Caudate nucleus (tissue), 63 donors: ENCODE measurements at places on chromosomes 2 and 18.

DNA sequence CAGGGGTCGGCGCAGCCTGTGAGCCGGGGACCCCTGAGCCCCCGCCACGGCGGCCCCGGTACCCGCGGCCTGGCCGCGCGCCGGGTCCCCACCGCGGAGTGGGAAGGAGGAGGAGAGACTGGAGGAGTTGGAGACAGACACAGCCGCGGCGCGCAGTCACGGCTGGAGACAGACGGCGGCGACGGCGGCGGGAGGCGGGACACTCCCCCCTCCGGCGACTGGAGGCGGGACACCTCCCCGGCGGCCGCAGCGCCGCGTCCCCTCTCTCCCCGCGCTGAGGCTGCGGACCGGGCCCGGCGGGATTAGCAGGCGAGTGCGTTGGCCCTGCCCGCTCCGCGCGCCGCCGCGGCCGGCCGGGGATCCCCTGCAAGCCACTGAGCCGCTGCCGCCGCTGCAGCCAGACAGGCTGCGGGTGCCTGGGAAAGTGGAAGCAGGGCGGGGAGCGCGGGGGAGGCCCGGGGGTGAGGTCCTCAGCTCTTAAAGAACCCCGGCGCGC lies 1.0 kb upstream of the LDLRAD4 start:
- peak; percentile 70 for DNase-seq

- DNase-seq, result no peak
Observed at GRCh38 chr2:167294776-167295140, 406.5 kb downstream of the XIRP2 start.

DNA sequence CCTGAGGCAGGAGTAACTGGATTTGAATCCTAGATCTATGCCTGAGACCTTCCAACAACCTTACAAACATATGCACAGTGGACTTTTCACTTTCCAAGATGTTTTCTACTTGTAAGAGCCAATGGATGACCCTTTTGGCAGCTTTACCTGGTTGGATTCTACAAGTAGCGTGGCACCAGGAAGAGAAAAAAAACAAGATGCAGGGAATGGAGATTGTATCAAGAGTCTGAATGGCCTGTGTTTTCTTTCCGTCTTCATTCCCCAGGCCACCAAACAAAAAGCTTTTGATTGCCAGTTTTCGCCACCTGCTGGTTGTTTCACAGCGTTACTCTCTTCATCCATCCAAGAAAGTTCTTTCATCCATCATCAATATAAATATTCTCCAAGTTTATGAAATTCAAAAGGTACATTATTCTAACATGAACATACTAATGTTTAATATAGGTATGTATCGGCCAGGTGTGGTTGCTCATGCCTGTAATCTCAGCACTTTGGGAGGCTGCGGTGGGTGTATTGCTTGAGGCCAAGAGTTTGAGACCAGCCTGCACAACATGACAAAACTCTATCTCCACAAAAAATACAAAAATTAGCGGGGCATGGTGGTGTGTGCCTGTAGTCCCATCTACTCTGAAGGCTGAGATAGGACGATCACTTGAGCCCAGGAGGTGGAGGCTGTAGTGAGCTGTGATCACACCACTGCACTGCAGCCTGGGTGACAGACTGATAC lies 3.5 kb upstream of the BCL2 start:
- DNase-seq, result peak; percentile 55

GRCh38 chr18:5431836-5432575 lies 111.8 kb downstream of the EPB41L3 start:
- no peak for DNase-seq

- DNase-seq, result no peak
Observed at GRCh38 chr2:109436610-109437225, 177.0 kb downstream of the SEPTIN10 start.

DNA sequence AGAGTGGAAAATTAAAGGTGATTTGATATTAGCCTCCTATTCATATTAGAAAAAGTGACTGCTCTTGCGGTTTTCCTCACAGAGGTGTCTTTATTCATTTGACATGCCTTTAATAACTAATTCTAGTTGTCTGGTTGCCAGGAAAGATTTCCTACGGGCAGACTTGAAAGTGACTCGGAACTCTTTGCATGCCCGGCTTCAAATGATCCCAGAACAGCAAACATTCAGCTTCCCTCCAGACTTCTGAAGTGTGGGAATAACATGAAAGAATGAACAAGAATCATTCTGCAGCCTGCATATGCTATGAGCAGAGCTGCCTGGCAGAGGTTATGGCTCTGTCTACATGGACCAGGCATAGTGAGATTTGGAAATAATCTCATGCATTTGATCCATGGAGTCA lies 89.6 kb upstream of the PKDCC start:
- no peak for DNase-seq

GRCh38 chr18:68150961-68151360 lies 563.9 kb downstream of the TMX3 start:
- no peak for DNase-seq

- no peak for DNase-seq
Observed at GRCh38 chr2:70450641-70451250, 102.9 kb downstream of the TGFA start.

- no peak for DNase-seq
Observed at GRCh38 chr18:78683191-78684010, 296.2 kb upstream of the SALL3 start.

DNA sequence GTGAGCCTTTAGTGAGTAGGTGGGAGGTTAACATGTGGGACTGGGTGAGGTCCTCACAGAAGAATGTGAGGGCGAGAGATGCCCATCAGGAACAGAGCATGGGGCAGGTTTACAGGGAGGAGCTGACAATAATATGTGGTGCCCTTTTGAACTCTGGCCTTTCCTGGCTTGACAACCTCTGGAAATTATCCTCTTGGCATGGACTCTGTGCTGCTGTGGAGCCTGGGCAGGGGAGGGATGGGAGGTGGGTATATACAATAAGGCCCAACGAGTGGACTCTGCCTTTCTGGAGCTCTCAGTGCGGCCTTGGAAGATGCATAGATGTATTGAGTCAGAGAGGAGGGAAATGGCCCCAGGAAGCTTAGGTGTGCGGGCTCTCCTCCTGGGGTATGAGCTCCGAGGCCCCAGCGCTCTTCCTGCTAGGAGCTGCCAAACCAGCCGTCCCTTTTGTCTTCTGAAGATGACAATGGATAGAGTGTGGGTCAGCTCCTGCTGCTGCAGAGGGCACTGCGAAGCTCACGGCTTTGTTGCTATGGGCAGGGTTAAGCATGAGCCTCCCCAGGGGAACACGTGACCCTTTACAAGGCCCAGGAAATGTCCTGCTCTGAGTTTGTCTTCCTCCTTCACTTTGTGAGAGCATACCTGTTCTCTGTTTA lies 8.7 kb upstream of the PSD4 start:
- no peak for DNase-seq

DNA sequence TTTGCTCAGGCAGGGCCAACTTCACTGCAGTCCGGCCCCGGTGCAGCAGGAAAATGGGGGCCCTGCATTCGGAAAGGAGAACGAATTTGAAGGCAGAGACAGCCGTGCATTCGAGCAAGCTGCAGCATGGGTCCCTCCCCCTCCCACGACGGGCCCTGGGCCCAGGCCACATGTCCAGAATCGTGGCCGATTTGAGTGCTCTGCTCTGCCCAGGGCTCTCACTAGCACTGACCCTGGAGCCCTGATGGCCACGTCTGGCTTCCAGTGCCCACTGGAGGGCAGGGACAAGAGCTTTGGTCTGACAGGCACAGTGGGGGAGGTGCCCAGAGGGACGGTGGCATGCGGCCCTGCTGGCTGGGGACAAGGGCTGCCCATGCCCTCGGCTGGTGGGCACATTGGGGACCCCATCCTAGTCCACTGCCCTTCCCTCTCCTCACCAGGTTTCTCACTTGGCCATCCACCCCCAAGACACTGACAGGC lies 14.4 kb upstream of the KLHL30 start:
- DNase-seq, result no peak

GRCh38 chr2:124476291-124476690 lies 451.2 kb downstream of the CNTNAP5 start:
- DNase-seq, result no peak

DNA sequence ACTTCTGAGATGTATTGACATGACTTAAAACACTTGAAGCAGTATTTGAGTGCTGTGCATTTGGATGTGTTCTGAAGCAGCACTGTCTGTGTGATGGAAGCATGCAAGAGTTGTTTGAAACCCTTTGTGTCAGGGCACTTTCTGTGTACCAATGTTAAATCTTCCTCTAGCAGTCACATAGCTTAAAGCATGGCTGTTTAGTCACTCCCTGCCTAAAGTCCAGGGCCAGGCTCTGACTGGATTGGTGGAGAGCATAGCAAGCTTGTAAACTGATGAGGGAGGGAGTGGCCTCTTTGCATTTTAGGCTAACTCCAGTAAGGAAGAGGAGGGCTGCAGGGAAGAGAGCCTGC lies 73.5 kb downstream of the MYO1B start:
- no peak for DNase-seq

GRCh38 chr2:152221839-152222238 lies 46.3 kb upstream of the STAM2 start:
- DNase-seq, result no peak

DNA sequence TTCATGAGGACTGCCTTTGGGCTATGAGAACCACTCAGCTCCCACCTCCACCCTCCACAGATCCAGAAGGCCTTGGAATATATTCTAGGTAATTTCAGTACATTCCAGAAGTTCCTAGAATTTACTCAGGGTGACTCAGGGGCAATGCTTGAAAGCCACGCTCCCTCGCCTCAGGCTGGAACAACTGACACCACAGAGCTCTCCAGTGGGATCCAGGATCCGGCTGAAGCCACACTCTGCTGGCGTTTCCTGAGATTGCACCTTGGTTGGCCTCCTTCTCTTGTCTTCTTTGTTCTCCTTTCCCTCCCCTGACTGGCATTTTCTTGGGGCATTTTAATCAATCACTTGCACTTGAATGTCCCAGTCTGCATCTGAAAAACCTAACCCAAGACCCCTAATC lies 92.6 kb upstream of the KCNE4 start:
- no peak for DNase-seq

DNA sequence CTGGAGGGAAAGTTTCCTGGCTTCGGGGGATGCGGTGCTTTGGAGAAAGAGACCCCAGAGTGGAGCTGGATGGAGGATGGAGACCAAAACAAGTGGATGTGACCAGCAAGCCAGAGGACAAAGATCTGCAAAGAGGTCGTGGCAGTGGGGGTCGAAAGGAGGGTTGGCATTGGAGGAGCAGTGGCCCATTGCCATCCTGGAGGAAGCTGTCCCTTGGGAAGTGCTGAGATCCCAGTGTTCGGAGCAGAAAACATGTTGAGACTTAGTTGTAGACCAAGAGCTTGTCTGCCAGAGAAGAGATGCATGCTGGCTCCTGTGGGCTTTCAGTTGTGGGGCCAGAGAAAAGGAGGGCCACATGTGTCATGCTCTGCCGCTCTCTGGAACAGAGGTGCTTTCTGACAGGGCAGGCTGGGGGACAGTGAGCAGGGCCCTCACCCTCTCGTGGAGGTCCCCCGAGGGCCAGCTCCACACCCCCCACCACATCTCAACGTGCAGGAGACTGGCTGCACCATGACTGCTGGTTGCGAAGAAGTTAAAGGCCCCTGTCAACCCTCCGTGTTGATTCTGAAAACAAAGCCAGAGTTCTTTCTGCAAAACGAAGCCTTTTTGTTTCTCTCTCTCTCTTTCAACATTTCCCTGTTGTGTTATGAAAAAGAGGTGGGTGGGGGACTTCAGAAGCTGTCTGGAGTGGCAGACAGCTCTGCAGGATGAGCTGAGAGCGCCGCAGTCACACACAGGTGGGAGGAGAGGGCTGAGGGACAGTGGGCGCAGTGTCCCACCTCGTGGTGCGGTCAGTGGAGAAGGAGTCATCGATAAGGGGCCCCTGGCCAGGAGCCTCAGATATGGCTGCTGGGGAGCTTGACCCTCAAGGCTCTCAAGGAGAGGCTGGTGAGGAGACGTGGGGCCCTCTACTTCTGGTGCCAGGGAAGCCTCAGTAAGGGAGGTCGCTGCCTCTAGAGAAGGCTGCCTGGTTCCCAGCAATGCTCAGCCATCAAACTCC lies 77.6 kb upstream of the BCL2L11 start:
- DNase-seq, result no peak

DNA sequence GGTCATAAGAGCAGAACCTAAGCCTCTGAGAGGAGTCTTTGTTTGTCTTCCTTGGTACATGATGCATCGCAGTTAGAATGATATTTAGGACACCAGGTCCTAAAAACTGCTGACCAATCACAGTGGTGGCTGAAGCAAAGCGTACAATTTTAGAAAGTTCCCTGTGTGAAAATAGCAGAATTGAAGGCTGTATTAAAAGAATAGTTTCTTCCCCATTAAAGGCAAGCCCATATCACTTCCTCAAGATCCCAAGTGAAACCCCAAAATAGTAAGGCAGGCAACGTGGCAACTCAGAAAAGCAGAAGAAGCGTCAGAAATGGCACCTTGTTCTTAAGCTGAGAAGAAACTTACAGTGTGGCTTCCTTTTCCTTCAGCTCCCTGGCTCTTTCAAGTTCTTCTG lies 154.8 kb upstream of the PGAP1 start:
- no peak for DNase-seq

- DNase-seq, result no peak
Observed at GRCh38 chr2:41707790-41708451, 339.9 kb upstream of the PKDCC start.

DNA sequence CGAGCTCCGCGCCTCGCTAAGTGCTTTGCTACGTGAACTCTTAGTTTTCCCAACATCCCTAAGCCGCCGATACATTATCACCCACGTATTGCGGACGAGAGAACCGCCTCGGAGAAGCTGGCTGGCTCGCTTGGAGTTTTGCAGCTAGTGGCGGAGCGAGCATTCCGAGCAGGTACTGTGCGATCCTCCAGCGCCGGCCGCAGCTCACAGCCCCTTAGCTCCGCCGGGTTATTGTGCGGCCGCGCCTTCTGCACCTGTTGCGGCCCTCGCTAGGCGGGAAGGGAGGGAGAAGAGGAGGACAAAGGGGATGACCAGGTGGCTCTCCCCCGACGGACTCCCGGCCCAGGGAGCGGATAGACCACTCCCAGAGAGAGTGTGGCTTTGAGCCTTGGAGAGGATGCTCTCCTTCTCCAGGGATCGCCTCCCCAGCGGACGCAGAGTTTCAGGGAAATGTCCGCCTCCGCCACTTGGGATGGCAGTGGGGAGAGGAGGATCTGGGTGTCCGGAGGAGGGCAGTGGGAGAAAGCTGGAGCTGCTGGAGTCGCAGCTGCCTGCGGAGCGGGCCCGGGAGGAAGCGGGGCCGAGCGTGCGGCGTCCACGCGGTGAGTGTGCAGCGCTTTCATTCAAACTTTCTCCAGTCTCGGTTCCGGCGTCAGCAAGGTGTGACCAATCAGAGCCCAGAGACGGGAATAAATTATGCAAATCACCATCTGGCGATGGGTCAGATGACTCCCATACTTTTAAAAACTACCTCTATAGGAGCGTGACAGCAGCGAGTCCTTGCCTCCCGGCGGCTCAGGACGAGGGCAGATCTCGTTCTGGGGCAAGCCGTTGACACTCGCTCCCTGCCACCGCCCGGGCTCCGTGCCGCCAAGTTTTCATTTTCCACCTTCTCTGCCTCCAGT lies at the start of gene LIPG:
LIPG (plus strand) TSS at position 769 of the 905 bp plus-strand sequence. CDS start 252 bp downstream, outside the sequence.
- no peak for DNase-seq

DNA sequence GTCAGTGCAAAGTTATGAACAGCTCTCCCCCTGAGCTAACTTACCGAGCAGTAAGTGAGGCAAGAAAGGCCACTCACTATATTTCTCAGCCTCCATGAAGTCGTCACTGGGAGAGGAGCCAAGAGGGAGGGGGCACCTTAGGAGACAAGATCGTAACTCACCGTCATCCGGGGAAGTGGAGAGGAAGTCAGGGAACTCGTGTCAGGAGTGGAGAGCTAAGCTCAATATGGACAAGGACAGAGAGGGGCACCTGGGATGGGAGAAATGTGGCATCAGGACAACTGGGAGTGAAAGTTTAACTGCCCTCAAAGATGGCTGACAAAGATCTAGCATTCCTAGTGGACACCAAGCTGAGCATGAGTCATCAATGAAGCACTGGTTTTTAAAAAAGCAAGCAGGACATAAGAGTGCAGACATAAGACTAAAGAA lies 37.1 kb downstream of the BCL11A start:
- DNase-seq, result no peak
